ENCODE measurements at places on chromosomes 13 and 19.

DNA sequence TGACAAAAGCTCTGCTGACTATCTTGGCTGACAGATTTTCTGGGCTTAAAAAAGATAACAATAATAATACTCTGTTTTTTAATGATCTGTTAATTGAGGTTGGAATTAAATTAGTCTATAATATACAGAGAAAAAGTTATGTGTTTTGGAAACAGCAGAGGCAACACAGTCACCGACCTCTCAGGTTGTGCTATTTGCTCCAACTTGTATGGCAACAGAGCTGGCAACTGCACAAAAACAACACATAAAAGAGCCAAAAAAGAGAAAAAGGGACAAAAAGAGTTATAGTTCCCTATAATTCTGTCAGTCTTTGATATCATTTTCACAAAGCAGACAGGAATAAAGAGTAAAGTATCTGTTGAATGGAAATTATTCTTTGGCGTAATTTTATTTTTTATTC, 102.3 kb upstream of the POSTN start:
- no peak for DNase-seq

GRCh38 chr19:35146746-35147459, 3.8 kb downstream of the FXYD7 start:
- DNase-seq, result no peak

DNA sequence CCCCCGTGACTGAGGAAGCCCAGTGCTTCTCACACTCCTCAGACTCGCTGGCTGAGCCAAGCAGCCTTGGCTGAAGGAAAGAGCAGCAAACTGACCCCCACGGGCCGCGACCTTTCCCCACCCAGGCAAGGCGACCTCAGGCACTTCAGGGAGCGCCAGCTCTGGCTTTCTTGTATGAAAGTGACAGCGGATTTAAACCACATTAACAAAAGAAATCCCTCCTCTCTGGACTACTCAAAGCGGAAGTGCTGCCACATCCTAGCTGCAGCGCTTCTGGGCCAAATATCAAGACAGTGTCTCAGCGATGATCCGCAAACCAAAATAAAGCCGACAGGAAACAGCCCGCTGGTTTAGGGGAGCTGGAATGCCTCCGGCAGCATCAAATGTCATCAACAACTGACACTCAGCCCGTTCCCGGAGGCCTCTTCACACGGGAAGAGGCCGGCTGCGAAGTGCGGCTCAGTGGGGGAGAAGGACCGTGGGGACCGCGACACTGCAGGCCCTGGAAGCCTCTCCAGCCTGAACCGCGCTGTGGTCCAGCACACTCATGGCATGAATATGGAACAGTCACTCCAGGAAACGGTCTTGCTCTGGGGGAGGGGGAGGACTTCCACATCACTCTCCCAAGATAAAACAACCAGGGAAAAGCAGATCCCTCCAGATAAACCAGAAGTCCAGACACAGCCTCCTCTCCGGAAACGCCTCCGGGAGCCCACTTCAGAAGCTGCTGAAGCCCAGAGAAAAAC, 1.4 kb downstream of the RASA3 start:
- peak; percentile 58 for DNase-seq

- no peak for DNase-seq
Measured at GRCh38 chr13:51033421-51034185, 77.5 kb downstream of the C13orf42 start.

DNA sequence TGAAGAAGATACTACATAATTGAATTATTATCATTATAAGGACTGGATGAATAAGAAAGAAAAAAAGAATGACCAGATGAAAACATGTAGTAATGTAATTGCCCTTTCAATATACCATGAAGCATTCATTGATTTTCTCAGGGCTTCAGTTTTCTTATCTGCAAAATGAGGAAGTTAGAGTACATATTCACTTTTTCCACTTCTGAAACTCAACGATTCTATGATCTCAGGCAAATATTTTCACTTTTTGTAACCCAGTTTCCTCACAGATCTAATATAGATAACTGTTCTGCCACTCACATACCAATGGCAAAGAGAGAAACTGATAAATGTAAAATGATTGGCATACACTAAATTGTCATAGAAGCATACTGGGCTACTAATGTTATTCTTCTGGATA, 856.6 kb upstream of the KLHL1 start:
- DNase-seq, result no peak

GRCh38 chr13:66036636-66037035, 1193.5 kb downstream of the PCDH9 start:
- no peak for DNase-seq
